CD4-positive, alpha-beta T cell treated with Interleukin-15 for 4 hours (primary cell): ENCODE measurements at places on chromosomes 11 and 22.

DNA sequence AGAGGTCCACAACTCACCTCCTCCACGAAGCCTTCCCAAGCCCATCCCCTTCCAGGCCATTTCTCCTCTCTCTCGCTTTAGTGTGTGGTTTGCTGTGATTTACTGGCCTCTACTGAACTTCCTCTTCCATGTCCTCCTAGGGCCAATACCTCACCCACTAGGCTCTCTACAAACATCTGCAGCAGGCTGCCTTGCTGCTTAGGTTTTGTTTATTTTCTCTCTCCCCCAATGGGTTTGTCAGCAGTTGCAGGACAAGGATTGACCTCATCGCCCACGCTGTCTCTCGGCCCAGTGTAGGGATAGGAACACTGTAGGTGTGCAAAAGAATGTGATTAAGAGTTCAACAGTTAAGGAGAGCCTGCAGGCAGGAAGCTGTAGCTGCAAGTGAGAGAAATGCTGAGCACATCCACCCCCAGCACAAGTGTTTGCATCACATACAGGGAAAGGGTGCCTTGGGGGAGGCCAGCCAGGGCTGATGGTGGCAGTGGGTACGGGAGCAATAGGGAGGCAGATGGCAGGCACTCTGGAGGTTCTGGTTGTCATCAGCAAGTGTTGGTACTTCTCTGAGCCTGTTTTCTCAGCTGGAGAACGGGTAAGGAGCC lies 1.4 kb downstream of the PC start:
- no peak for DNase-seq

- DNase-seq: no peak
Observed at GRCh38 chr22:50061141-50061823, 3.2 kb upstream of the TTLL8 start.

DNA sequence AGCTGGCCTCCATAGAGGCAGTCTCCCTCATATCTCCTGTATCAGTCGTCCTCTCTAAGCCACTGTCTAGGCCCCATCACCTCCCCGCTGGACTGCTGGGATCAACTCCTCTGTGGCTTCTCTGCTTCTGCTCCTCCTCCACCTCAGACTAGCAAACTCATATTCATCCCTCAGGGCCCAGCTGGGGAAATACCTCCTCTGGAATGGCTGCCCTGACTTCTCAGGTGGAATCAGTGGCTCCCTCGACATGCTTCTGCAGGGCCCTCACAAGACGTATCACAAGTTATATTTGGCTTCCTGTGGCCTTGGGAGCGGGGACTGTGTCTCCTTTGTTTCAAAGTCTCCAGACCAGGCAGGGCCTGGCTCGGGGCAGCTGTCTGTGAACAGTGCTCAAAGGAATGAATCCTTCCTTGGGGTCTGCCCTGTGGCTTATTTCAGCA lies 10.0 kb downstream of the SLC29A2 start:
- no peak for DNase-seq

DNA sequence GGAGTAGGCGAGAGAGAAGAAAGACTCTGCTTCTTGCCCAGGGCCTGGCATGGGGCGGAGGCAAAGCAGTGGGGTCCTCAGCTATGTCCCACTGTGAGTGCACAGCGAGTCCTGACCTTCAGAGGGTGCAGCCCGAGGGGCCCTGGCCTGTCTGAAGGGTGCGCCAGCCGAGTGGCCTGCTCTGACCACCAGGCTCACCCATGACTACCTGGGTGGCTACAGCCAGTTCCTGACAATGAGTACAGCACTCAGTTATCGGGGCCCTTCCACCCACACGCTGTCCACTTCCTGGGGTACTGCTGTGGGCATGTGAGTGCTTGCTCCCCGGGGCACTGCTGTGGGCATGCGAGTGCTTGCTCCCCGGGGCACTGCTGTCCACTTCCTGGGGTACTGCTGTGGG lies 74.1 kb upstream of the B3GAT1 start:
- DNase-seq: no peak

DNA sequence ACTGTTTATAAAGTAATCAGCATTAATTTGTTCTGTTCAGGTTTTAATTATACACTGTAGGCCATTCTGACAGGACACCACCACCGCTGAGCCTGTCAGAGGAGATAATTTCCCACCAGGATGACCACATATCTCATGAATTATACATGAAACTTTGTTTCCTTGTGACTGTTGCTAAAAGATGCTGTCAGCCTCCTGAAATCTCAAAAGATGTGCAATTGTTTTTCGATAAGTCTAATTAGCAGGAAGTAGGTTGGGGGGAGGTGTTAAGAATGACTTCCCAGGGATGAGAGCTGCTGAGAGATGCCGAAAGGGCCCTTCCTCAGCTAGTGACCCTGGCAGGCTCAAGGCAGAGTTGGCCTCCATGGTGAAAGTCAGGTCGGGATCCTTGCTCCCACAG lies 485.4 kb downstream of the SOX6 start:
- no peak for DNase-seq

DNA sequence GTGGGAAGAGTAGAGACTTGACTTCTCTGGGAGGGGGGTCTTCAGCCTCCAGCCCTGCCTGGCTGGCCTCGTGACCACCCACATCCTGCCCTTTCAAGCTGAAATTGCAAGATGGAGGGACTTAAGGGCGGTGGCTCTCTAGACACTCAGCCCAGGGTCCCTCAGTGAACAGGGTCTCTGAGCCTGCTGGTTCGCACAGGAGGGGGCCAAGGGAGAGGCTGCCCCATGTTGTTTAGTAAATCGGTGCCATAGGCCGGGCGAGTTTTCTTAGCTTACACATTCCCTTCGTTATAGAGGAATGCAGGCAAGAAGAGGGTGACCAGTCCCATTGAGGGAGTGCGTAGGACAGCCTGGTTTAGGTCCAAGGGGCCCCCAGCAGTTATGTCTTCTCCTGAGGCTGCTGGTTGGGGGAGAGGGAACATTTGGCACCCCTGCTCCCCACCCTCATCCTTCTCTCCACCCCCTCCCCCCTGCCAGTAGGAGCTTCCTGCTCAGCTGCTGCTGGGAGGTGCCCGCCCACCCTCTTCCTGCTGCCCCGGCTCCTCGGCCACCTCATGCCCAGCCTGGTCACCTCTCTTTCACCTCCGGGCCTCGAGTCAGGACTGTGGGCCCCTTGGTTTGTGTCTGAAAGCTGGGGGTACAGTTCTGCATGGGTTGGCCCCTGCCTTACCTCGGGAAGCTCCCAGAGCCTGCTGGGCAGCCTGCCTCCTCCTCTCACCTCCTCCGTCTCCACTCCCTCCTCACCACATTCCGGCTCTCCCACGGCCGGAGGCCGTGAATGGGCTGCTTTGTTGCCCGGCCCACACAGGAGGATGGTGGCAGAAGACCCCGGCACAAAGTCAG lies 3.9 kb downstream of the FRMD8 start:
- no peak for DNase-seq

DNA sequence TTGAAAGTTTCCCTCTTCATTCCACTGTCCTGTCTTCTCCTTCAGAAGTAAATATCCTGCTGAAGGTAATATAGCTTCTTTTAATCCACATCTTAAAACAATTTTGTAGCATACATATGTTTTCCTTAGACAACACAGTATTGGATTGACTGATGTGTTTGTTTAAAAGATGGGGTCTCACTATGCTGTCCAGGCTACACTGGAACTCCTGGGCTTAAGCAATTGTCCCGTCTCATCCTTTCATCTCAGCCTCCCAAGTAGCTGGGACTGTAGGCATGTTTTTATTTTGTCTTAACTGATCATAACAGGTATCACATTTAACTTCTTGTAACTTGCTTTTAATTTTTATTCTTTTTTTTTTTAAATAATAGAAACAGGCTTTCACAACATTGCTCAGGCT lies 55.9 kb downstream of the MRTFA start:
- DNase-seq: no peak

- no peak for DNase-seq
Observed at GRCh38 chr11:35850191-35850590, 93.7 kb upstream of the LDLRAD3 start.

GRCh38 chr22:24992946-24993345 lies 40.4 kb downstream of the KIAA1671 start:
- no peak for DNase-seq

GRCh38 chr22:37559521-37559900 lies 769 bp upstream of the CDC42EP1 start:
- no peak for DNase-seq

GRCh38 chr11:8867931-8868631 lies 42.9 kb upstream of the AKIP1 start:
- DNase-seq: no peak

DNA sequence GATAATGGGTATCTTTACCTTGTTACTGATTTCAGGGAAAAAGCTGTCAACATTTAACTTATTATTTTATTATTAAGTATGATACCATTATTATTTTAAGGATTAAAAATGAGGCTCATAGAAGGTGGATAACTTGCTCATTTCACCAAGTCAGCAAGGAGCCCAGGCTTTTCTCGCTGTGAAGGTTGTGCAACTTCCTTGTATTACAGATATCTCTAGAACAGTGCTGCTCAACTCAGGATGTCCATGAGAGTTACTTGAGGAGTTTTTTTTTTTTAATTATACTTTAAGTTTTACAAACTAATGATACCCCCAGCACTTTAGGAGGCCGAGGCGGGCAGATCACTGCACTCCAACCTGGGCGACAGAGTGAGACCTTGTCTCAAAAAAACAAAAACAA lies 98.2 kb downstream of the INSC start:
- no peak for DNase-seq

DNA sequence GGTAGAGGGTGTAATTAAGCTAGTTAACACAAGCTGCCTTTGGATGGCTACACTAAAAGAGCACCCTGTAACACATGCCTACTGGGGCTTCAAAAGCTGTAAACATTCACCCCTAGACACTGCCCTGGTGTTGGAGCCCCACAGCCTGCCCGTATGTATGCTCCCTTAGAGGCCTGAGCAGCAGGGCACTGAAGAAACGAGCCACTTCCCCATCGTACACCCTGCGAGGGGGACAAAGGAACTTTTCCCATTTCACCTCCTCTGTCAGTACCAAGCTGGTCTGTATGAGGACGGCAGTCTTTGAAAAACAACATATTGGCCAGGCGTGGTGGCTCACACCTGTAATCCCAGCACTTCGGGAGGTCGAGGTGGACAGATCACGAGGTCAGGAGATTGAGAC lies 77.0 kb downstream of the MAML2 start:
- no peak for DNase-seq

DNA sequence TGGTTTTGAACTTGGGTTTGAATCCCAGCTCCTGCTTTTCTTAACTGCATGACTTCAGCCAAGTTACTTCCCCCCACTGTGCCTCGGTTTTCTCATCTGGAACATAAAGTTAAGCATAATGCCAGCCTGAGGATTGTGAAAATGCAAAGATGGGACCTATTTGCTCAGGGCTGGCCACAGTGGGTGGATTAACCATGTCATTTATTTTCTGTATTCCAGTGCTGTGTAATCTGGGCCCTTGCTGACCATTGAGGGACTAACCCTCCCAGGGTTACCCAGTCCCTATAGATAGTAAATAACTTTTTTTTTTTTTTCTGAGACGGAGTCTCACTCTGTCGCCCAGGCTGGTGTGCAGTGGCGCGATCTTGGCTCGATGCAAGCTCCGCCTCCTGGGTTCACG lies 1.5 kb upstream of the VPREB3 start:
- no peak for DNase-seq

DNA sequence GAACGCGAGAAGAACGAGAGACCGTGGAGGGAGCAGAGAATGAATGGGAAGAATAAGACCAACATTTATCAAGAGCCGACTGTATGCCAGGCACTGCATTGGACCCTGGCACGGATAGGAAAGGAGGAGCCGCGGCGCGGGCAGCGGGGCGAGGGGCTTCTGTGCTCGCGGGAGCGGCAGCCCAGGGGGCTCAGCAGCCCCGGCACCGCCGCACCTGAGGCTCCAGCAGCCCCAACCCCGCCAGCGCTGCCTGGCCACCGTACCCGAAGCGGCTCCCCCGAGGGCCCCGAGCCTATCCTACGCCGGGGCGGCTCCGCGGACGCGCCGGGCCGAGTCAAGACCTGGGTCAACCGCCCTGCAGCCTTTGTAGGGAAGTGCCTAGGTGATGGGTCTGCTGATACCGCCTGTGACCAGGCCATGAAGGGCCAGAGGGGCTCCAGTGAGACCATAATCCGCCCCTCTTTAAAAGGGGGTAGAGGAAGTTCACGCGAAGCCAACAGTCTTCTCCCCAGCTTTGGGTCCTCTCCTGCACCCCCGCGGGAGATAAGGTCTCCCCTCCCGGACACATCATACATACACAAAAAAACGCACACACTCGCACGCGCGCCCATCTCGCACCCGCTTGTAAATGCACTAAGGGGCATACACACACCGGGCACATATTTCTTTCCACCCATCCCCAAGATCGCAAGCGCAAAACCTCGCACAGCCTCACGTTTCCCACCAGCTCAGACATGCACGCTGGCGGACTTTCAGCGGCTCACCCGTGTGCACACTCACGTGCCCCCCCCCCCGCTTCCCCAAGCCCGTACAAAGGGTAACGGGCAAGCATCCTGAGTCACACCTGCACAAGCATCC lies 935 bp upstream of the RTN4RL2 start:
- DNase-seq: no peak

DNA sequence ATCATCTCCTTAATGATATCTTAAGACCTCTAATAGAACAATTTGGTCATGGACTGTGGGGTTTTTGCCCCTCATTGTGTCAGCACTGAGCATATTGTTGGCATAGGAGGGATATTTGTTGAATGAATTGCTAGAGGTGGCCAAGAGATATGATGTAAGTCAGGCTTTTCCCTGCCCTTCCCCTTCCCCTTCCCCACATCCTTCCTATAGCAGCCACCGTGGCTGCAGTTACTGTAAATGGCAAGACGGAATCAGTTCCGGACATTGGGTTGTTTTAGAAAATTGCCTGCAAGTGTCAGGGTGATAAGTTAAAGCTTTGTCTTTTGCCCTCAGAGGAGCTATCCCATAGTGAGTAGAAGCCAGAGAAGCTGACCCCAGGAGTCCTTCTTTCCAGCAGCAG lies 23.0 kb downstream of the LIMK2 start:
- DNase-seq: no peak
